Left colon (tissue), 2 donors: ENCODE measurements at places on chromosomes 3 and 15. TPM values are rescaled to one million over a fixed set of nuclear protein-coding genes. Genes with fewer than 3 reads are reported as not detected.

- no peak for DNase-seq
Observed at GRCh38 chr3:113166357-113166718, 45.0 kb upstream of the BOC start.

GRCh38 chr15:57445872-57446271 is 69.6 kb downstream of the CGNL1 start:
- no peak for DNase-seq

DNA sequence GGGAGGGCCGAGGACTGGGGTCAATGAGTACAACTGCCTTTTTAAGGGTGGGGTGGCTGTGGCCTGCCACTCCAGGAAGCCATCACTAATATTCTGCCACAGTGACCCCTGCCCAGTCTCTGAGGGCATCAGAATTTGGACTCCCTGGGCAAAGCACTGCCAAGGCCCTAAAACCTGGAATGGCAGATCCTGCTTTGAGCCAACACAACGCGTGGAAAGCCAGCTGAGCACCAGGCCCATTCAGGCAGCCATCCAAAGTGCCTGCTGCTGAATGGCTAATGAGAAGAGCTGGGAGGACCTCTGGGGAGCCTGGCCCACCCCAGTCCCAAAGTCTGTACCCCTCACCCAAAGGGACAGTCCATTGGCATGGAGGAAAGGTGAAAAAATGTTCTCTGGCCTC is 5.0 kb downstream of the TWF2 start:
- DNase-seq, result no peak

DNA sequence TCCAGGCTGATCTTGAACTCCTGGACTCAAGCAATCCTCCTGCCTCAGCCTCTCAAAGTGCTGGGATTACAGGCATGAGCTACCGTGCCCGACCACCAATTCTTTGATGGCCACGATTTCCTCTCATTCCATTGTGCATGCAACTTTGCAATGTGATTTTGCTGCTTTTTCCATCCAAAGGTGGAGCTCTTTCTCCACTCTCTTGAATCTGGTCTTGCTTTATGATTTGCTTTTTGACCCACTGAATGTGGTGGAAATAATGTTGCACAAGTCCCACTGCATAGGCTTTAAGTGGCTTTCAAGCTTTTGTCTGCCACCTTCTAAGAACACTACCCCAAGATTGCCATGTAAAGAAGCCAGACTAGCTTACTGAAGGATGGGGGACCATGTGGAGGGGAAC is 10.6 kb downstream of the RPS27L start:
- no peak for DNase-seq

DNA sequence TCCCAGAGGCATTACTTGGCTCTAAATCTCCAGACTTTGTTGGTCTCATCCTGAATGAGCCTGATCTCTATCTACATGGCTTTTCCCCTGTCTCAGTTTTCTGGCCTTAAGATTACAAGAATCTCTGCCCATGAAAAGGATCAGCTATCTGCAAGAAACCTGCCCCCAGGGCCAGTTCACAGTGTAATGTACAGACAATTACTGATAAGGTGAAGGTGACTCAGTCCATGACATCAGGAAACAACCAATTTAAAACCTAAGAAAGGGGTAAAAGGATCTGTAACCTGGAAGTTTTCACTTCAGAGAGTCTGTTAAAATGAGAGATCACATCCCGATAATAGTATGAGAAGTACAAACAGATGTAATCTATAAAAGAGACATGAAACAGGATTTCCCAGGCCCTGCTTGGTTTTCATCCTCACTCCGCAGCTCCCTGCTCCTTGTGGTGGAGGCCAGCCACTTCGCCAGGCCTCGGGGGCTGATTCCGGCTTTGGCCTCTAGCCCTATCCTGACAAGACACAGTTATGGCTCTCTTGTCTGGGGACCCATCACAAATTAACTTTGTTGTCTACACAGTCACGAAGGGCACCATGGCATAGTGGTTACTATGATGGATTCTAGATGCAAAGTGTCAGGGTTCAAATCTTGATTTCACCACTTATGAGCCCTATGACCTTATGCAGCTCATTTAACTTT is 136.9 kb downstream of the THSD4 start:
- no peak for DNase-seq

The SI gene
- total RNA-seq, result 53.2 TPM

The C3orf80 gene
- total RNA-seq, result 0.31 TPM
